Esophagus squamous epithelium (tissue), 5 donors: ENCODE measurements at places on chromosomes 2 and 18.

DNA sequence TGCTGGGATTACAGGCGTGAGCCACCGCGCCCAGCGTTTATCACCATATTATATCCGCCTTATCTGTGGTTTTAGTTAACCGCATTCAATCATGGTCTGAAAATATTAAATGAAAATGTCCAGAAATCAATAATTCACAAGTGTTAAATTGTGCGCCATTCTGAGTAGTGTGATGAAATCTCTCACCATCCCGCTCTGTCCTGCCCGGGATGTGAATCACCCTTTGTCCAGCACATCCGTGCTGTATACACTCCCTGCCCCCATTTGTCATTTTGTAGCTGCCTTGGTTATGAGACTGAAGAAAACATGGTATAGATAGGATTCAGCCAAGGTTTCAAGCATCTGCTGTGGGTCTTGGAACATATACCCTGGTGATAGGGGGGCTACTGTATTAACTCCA is 70.7 kb downstream of the TIMM21 start:
- no peak for DNase-seq

DNA sequence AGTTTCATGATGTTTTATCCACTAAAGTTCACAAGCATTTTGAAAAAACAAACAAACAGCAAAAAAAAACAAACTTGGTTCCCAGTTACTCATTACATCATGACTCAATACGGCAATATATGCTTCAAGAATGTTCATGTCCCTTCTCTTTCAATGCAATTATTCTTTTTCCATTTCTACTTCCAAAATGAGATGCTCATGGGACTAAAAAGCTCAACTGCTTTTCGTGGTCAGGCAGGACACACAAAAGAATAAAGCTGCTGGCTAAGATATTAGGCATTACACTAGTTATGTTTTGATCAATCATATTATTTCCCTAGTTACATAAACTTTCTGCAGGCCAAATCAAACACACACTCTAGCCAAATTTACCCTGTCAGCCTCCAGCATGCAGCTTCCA is 301.3 kb downstream of the EPHA4 start:
- no peak for DNase-seq

- DNase-seq: no peak
These were observed 600.8 kb downstream of the CPS1 start for GRCh38 chr2:211157211-211157610.

DNA sequence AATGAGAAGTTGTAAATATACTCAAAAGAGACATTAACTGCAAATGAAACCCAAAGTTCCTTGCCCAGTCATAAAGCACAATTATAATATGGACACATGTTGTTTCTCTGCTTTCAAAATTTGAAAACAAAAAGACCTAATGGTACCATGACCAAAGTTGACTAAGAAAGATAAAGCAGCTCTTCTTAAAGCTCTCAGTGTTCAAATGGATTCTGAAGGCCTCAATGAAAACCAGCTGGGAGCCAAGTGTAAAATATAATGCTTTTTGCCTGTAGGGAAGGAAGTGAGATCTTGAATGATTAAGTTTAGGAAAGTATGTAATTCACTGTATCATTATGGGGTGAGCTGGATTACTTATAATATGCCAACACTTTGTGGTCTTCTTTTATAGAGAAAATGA is 178.6 kb downstream of the SATB2 start:
- no peak for DNase-seq

- no peak for DNase-seq
These were observed 73.6 kb downstream of the OTX1 start for GRCh38 chr2:63124218-63124617.

GRCh38 chr2:96470636-96471035 is 34.5 kb downstream of the NEURL3 start:
- no peak for DNase-seq

GRCh38 chr2:179446476-179447141 is 182.0 kb upstream of the SESTD1 start:
- no peak for DNase-seq

- no peak for DNase-seq
These were observed 392.4 kb downstream of the ALK start for GRCh38 chr2:29528891-29529520.

DNA sequence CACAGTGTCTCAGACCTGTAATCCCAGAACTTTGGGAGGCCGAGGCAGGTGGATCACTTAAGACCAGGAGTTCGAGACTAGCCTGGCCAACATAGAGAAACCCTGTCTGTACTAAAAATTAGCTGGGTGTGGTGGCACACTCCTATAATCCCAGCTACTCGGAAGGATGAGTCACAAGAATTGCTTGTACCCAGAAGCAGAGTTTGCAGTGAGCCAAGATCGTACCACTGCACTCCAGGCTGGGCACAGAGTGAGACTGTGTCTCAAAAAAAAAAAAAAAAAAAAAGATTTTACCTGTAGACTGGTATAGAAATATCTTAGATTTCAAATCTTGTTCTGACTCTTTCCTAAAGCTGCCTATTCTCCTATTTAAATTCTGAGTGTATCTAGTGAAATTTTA is 7.2 kb upstream of the KLHL29 start:
- no peak for DNase-seq

GRCh38 chr2:231334179-231334930 is 61.2 kb upstream of the B3GNT7 start:
- DNase-seq: no peak

DNA sequence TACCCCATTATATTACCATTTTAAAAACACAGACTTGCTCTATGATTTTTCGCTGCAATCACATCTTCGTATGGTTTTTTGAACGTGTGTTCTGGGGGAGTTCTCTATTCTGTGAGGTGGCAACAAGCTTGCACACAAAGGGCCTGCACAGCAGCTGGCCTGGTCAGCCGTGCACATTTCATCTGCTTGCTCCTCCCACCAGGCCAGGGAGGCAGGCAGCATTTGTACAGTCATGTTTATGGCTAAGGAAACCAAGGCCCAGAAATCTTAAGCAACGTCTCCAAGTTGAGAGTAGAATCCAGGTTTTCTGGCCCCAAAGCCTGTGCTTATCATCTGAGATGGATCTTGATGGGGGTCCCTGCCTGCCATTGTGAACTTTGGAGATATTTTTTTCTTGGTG is 106.4 kb upstream of the SMIM21 start:
- DNase-seq: no peak

DNA sequence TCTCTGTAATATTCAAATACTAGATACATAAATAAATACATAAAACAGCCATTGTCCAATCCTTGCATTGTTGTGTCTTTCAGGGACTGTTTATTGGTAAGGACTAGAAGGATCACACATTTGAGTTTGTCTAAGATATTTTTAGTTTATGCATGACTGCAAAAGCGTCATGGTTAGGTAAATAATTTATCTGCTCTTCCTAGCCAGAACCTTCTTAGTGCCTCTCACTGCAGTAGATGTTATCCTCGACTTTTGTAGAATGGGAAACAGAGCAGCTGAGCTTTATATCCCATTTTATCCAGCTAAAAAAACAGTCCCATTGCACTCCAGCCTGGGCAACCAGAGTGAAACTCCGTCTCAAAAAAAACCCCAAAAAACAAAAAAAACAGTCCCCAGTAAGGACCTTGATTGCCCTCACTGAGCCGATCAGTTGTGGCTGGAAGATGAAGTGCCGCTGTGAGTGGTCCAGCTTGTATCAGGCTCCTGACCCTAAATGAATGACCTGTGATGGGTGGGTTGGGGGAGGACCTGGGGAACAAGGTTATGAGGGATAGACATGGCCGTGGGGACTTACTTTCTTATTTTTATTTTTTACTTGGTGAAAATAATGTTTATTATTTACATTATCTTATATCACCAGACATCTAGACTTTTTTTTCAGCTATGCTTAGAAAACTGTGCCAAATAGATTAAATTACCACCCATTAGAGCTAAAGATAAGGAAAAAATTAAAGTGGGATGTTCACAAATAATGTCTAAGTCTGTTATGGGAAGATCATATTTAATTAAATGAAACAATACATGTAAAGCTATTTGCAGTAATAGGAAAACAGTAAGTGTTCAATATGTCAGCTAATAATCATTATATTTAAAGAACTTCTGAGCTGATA is 10.9 kb upstream of the ADAM23 start:
- no peak for DNase-seq

GRCh38 chr2:62202019-62202722 is 6.3 kb downstream of the B3GNT2 start:
- no peak for DNase-seq

- DNase-seq: no peak
These were observed 550.3 kb upstream of the HS6ST1 start for GRCh38 chr2:128868686-128869551.

- DNase-seq: no peak
These were observed 87.8 kb downstream of the LOXHD1 start for GRCh38 chr18:46569211-46569610.

DNA sequence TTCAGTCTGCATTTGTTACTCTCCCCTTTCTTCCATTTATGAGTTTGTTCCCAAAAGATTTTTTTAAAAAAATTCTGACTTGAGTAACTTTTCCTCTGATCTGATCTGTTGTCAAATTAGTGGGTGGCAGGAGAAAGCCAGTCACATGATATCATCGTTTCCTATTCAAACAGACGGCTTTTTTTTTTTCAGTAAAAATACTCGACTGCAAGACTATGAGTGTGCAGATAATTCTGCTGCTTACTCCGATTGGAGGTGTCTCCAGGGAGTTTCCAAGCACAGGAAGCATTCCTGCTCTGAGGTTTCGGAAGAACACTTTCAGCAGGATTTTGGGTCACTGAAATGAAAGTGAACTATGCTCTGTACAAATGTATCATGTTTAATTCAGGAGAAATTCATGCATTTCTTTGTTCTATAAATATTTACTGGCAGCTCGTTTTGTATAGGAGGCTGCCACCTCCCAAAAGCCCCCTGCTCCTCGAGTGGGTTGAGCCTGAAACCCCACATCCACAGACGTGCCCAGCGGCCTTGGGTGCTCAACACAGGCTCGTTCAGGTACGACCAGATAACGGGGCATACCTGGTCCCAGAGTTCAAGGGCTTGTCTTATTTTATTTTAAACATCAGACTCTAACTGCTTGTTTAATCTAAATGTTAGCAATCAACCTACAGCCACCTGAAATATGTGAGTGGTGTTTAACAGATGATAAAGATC is 126.9 kb upstream of the ZNF516 start:
- no peak for DNase-seq

- DNase-seq: no peak
These were observed 25.9 kb downstream of the MBD5 start for GRCh38 chr2:148046802-148047201.

DNA sequence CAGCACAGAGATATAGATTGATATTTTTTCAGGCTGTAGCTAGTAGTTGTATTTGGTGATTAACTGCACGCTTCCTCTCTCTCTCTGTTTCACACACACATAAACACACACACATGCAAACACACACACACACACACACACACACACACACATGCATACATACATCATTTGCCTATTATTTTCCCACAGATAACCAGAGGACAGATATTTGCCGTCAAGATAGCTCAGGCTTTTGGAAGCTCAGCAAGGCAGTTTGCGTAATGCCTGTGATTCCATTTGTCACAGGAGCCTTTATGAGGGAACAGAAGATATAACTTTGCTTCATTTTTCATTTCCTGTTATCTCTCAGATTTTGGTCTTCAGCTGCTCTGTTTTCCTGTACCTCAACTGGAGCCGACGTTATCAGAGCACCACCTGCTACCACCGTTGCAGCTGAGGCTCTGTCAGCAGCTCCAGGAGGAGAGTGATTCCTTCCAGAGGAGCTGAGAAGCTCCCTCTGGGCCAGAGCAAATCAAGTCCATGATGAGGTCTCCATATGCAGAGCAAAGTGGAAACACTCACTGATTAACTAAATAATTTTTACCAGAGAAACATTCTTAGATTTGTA is 341.9 kb upstream of the PIK3C3 start:
- no peak for DNase-seq

- DNase-seq: no peak
These were observed 46.5 kb downstream of the CENPO start for GRCh38 chr2:24839729-24840128.

DNA sequence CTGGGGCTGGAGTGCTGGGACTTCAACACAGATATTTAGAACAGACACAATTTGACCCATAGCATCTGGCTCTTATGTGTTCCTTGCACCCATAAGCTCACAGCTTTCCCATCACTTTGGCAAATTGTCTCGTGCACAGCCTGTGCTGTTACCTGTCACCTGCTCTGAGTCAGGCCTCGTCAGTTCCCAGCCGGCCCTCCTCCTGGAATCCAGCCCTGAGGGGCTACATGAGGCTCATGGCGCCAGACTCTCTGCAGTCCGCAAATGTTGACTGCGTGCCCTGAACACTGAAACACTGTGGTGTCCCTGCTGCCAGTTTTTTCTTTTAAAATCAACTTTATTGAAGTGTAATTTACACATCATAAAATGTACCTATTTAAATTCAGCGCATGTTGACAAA is 65.4 kb upstream of the BZW1 start:
- DNase-seq: no peak

GRCh38 chr2:234628953-234629352 is 132.1 kb upstream of the ARL4C start:
- no peak for DNase-seq

DNA sequence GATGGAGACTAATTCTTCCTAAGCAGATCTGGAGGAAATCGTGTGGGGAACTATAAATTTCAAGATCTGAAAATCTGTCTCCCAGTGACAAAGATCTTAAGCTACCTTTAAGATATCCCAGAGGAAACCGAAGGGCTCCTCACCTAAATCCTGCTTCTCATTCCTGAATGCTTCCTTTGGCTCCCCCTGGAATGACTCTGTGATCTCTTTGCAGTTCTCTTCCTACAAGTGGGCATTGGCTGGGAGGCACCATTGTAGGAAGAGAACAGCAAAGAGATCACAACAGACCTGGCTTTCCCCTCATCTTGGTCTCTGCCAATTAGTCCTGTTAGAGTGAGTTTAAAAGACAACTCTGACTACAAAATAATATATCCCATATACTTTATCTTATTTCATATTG is 70.0 kb upstream of the KCNH7 start:
- DNase-seq: no peak

DNA sequence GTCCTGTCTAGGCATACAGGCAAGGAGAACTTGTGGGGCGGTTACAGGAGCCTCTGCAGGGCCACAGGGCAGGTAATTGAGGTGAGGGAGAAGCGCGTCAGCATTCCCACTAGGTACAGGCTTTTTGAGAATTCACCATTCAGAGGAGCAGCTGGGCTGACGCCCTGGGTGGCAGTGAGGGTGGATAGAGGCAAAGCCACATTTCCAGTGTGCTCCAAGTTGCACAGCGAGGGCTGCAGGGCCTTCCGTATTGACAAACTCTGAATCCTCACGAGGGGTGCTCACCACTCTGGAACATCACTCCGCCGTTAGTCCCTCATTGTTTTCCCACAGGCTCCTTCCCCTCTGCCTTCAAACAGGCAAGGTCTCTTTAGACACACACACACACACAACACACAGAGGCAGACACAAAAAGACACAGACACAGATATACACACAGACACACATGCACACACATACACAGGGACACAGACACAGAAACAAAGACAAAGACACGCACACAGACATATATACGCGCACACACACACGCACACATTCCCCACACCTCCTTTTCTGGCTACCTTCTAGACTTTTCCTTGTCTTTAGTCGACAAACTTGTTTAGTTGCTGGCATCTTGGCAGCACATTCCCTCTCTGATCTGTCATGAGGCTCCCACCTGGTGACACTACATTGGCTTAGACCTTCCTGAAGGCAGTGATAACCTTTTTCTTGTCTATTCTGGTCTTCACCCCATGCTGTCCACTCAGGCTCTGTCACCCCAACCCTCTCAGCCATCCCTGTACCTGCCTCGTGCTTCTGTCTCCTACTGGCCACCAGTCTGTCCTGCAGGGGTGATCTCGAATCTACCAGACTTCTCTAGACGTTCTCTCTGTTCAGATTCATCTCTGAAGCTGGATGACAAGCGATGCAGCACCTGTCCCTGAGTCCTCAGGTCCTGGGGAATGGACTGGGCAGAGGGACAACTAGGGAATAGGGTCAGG is 136.8 kb downstream of the ALPK2 start:
- no peak for DNase-seq

- DNase-seq: no peak
These were observed 638.5 kb downstream of the CNTNAP5 start for GRCh38 chr2:124663645-124663997.
